Liver (tissue), 10 donors: ENCODE measurements at places on chromosomes 5 and 9. TPM values are rescaled to one million over a fixed set of nuclear protein-coding genes. Genes with fewer than 3 reads are reported as not detected.

Gene UBE2QL1
- total RNA-seq = 0.59 TPM

Gene ASPN
- 6.4 TPM for total RNA-seq

Gene PLAC8L1
- total RNA-seq = not detected

Gene NR5A1
- total RNA-seq = not detected

Gene CTXN3
- not detected for total RNA-seq

Gene PRRX2
- 0.08 TPM for total RNA-seq

Gene NAIF1
- total RNA-seq = 6.5 TPM

GRCh38 chr5:96664669-96665068 lies 2.5 kb downstream of the CAST start:
- H3K4me1 ChIP-seq = peaks cover 11% of the 10 kb centered on the region
- H3K27me3 ChIP-seq = no peaks in the 10 kb centered on the region
- DNase-seq = no peak
- no peaks in the 10 kb centered on the region for H3K36me3 ChIP-seq

- H3K27ac ChIP-seq = no peak overlapping the region
- DNase-seq = no peak
- H3K36me3 ChIP-seq = no peaks in the 10 kb centered on the region
- H3K4me3 ChIP-seq = no peak overlapping the region
Measured at GRCh38 chr9:76082057-76082456, 191.6 kb downstream of the PCSK5 start.

DNA sequence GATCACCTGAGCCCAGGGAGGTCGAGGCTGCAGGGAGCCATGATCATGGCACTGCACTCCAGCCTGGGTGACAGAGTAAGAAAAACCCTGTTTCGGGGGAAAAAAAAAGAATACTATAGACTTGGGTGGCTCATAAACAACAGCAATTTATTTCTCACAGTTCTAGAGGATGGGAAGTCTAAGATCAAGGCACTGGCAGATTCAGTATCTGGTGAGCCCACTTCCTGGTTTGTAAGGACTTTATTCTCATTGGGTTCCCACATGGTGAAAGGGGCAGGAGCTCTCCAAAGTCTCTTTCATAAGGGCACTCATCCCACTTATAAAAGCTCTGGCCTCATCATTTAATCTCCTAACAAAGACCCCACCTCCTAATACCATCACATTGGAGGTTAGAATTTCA lies 8.7 kb downstream of the HINT1 start:
- H3K36me3 ChIP-seq = peaks cover 2% of the 10 kb centered on the region
- H3K4me3 ChIP-seq = no peak overlapping the region
- H3K27me3 ChIP-seq = no peaks in the 10 kb centered on the region

DNA sequence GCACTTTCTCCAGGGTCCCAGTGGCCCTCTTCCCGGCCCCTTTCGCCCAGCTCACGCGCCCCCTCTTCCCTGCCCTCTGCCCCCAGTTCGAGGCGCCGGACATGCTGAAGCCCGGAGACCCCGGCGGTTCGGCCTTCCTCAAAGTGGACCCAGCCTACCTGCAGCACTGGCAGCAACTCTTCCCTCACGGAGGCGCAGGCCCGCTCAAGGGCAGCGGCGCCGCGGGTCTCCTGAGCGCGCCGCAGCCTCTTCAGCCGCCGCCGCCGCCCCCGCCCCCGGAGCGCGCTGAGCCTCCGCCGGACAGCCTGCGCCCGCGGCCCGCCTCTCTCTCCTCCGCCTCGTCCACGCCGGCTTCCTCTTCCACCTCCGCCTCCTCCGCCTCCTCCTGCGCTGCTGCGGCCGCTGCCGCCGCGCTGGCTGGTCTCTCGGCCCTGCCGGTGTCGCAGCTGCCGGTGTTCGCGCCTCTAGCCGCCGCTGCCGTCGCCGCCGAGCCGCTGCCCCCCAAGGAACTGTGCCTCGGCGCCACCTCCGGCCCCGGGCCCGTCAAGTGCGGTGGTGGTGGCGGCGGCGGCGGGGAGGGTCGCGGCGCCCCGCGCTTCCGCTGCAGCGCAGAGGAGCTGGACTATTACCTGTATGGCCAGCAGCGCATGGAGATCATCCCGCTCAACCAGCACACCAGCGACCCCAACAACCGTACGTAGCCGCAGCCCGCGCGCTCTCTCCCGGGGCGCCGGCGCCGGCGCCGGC lies 1.0 kb downstream of the PRDM6 start:
- no peak overlapping the region for H3K27ac ChIP-seq
- H3K4me1 ChIP-seq = peaks cover 48% of the 10 kb centered on the region
- no peaks in the 10 kb centered on the region for H3K36me3 ChIP-seq

- no peaks in the 10 kb centered on the region for H3K27me3 ChIP-seq
- DNase-seq = no peak
- H3K4me1 ChIP-seq = peaks cover 24% of the 10 kb centered on the region
- H3K36me3 ChIP-seq = no peaks in the 10 kb centered on the region
- H3K27ac ChIP-seq = peak overlapping the region; percentile 78
Measured at GRCh38 chr5:178330791-178331404, 98.3 kb upstream of the PHYKPL start.

- H3K4me1 ChIP-seq = no peaks in the 10 kb centered on the region
- H3K4me3 ChIP-seq = no peak overlapping the region
- H3K36me3 ChIP-seq = peaks cover 14% of the 10 kb centered on the region
- H3K27ac ChIP-seq = no peak overlapping the region
Measured at GRCh38 chr9:128470560-128470959, 14.8 kb downstream of the ODF2 start.

DNA sequence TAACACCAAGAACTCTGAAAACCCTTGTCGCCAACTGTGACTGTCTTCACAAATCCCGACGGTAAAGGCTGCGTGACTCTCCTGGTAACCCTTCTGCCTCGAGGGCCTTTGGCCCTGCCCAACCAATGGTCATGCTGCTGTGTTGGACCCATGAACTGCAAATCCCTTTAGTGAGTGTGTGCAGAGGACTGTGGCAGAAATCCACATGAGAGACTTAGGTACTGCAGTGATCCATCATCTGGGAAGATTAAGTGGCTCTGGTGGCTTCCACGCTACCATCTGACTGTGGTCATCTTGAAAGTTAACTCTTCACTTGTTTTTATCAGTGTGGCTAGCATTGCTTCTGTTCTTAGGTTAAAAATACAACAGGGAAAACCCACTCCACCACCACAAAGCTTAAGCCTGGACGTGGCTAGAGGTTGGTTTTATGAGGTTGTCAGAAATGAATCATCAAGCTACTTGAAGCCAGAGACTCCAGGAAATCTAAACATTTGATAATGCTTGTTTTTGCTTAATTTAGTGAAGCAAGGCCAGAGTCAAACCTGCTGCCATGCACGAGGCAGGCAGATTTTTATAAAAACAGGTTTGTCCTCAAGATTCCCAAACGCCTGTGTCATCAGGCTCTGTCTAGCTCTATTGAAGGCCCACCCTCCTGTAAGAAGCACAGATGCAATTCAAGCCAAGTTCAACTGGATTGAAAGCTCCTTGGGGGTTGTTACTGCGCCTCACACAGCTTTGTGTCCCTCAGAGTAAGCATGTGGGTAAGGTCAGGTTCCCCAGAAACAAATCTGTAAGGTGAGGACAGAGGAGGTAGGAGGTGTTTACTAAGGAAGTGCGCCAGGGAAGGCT lies 52.7 kb upstream of the ERCC6L2 start:
- no peaks in the 10 kb centered on the region for H3K27me3 ChIP-seq
- H3K4me1 ChIP-seq = no peaks in the 10 kb centered on the region
- H3K36me3 ChIP-seq = no peaks in the 10 kb centered on the region
- DNase-seq = no peak
- no peak overlapping the region for H3K4me3 ChIP-seq

- no peaks in the 10 kb centered on the region for H3K4me1 ChIP-seq
- no peak overlapping the region for H3K4me3 ChIP-seq
- H3K27me3 ChIP-seq = no peaks in the 10 kb centered on the region
- no peak overlapping the region for H3K27ac ChIP-seq
- H3K36me3 ChIP-seq = no peaks in the 10 kb centered on the region
- no peak for DNase-seq
Measured at GRCh38 chr5:151255621-151256286, 2.8 kb downstream of the GM2A start.

DNA sequence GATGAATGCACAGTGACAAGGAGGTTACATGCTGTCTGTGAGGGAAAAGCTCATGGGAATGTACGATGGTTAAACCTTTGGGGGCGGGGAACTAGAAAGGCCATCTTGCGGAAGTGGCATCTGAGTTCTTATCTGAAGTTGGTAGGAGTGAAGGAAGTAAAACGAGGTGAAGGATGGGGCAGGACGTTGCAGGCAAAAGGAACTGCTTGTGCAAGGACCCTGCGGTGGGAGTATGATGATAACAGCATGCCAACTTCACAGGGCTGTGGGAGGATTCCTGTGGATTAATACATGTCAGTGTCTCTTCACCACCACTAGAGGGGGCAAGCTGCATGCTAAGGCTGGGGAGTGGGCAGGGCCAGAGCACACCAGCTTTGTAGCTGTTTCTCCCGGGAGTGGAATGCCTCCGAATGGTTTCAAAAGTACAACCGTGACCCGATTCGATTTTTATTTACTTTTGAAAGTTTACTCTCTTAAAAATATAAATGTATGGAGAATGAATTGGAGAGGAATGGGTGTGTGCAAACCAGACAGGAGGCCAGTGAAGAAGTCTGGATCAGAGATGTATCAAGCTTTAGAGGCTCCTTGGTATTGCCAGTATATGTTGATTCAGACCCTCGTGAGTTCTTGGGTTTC lies 62.5 kb downstream of the CYFIP2 start:
- H3K27me3 ChIP-seq = no peaks in the 10 kb centered on the region
- H3K4me1 ChIP-seq = no peaks in the 10 kb centered on the region
- peak; percentile 49 for DNase-seq
- no peak overlapping the region for H3K4me3 ChIP-seq
